ENCODE measurements at places on chromosomes 1 and 21. TPM values are rescaled to one million over a fixed set of nuclear protein-coding genes. Genes with fewer than 3 reads are reported as not detected.

The RBP7 gene
- not detected for total RNA-seq

The PGBD2 gene
- total RNA-seq: 6.7 TPM

The RCSD1 gene
- not detected for total RNA-seq

The SLAMF8 gene
- total RNA-seq: not detected

The TXNIP gene
- 60.0 TPM for total RNA-seq

The RALGPS2 gene
- total RNA-seq: 97.8 TPM

The C4BPA gene
- not detected for total RNA-seq

The NBPF4 gene
- not detected for total RNA-seq

The S100A3 gene
- total RNA-seq: 2.9 TPM

The FMO5 gene
- total RNA-seq: 0.83 TPM

The S100A9 gene
- not detected for total RNA-seq

The KAZN gene
- 5.6 TPM for total RNA-seq

The MXRA8 gene
- 97.8 TPM for total RNA-seq

The CCDC27 gene
- total RNA-seq: not detected

The SDE2 gene
- total RNA-seq: 14.7 TPM

The ESPN gene
- under 0.01 TPM for total RNA-seq

The GBP5 gene
- not detected for total RNA-seq

The ZYG11A gene
- total RNA-seq: 2.0 TPM

The TRIM46 gene
- 2.5 TPM for total RNA-seq

The INSRR gene
- not detected for total RNA-seq

The MAP3K7CL gene
- total RNA-seq: 25.3 TPM

The CCSAP gene
- 9.7 TPM for total RNA-seq

The PLA2G2C gene
- not detected for total RNA-seq

The DCST2 gene
- not detected for total RNA-seq

The TRIM67 gene
- total RNA-seq: not detected
